Activated CD8-positive, alpha-beta memory T cell treated with anti-CD3 and anti-CD28 coated beads for 4 hours (primary cell): ENCODE measurements at places on chromosomes 2 and 18.

GRCh38 chr2:7119132-7119835 is 202.1 kb downstream of the RNF144A start:
- DNase-seq: no peak

DNA sequence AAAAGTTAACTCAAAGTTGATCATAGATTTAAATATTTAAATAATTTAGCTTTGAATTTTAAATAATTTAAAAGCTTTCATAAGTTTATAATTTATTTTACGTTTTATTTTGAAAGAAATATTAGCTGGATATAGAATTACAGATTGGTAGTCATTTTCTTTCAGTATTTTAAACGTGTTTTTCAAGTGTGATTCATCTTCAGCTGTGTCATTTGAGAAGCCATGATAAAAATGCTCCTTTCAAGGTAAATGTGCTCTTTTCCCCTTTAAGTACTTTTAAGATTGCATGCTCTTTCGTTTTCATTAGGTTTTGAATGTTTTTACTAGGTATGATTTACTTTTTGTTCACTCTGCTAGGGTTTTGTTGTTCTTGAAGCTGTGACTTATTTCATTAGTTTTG is 116.8 kb upstream of the FIGN start:
- DNase-seq: no peak

- DNase-seq: no peak
Observed at GRCh38 chr18:55420665-55421307, 167.2 kb downstream of the TCF4 start.

DNA sequence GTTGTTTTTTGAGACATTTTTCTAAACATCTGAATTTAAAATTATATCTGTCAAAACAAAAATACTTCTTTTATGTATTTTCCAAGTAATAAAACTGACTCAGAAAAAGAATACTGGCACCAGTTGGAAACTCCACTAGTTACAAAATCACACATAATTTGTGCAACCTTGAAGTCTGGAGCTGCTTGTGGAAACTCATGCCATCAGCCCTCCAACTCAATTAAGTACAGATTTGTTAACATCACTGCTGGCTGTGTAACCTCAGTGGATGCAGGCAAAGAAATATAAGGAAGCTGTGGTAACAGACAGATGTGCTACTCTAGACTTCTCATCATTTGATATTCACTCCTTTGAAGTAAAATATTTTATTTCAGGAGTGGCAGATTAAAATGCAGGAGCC is 30.0 kb upstream of the RAPH1 start:
- DNase-seq: no peak

GRCh38 chr2:99365661-99366060 is 28.5 kb downstream of the EIF5B start:
- DNase-seq: no peak

- DNase-seq: no peak
Observed at GRCh38 chr2:148596018-148596417, 48.5 kb upstream of the EPC2 start.

- no peak for DNase-seq
Observed at GRCh38 chr2:223997938-223998337, 40.7 kb downstream of the MRPL44 start.

DNA sequence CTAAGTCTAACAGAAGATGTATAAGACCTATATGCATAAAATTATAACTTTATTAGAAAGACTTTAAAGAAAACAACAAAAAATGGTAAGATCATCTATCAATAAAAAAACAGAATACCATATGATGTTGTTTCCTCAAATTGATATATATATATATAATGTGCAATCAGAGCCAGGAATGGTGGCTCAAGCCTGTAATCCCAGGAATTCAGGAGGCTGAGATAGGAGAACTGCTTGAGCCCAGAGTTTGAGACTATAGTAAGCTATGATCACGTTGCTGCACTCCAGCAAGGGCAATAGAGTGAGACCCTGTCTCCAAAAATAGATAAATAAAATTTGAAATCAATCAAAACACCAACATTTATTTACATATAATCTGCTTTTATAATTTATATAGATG is 19.5 kb downstream of the CYTIP start:
- no peak for DNase-seq

DNA sequence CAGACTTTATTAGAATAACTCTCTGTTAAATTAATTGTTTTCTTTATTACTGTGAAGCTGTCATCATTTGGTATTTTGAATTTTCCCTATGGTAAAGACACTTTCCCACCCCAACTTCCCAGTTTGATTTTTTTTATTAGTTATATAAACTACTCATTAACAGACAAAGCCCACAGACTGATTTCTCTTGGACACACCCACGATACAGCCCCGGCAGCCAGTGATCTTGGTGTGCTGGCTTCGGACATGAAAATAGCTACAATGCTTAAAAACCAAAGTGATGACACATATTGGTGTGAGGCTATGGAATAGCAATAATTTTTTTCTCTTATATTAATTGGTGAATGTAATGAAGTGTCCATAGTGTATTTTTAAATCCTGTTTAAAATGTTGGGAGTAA is 225.4 kb upstream of the SIX3 start:
- no peak for DNase-seq
